ENCODE measurements at places on chromosomes 3 and 15. TPM values are rescaled to one million over a fixed set of nuclear protein-coding genes. Genes with fewer than 3 reads are reported as not detected.

DNA sequence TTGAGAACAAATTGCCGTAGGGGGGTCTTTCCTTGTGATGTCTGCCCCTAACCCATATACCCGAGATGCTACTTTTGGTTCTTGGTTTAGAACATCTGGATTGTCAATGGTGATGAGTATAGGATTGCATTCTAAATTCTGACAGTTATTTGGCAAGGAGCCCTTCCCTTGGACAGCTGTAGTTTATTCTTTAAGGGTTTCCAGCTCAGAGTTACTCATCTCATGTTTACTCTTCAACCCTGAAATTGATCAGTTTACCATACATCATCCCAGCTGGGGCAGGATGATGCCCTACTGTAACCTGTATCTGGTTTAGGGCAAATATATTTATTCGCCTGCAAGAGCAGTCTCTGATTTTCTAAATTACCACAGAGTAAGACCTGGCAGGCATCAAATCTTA is 85.7 kb upstream of the XCR1 start:
- DNase-seq, result no peak

DNA sequence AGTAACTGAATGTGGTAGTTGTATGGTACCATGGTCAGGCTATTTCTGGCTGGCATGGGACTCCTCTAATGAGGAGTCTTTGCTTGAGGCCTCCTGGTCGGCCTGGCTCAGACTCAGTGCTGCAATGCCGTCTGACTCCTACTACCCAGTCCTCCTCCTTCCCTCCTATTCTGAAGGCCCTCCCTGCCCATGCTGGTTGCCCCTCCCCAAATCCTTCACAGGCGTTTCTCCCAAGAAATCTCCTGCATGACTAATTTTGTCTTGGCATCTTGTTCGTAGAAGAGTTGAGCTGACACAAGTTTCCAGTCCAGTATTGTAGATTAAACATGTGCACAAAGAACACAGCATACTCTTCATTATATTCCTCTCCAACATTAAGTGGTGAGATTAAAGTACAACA is 115.5 kb downstream of the NFKBIZ start:
- DNase-seq, result no peak

DNA sequence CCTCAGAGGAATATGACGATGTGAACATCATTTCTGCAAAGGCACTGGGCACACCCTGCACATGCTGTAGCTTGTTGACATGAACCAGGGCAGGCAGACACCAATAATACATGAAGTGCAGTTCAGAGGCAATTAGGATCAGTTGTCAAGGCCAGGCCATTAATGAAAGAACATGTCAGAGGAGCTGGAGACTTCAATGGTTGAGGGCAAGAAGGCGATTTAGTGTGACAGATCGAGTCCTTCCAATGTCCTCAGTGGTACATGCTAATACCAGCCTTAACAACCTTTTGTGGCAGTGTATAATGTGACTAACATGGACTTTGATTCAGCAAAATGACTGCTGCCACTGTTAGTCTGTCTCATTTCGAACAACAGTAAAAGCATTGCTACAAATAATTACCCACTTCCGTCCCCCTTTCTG is 205.2 kb upstream of the NANOGP8 start:
- no peak for DNase-seq

- DNase-seq, result peak; percentile 87
Observed at GRCh38 chr15:88913017-88913849, at the start of gene MFGE8. TSS of gene MFGE8 (minus strand) at chr15:88913379. CDS start at chr15:88913319, 60 bp downstream.

DNA sequence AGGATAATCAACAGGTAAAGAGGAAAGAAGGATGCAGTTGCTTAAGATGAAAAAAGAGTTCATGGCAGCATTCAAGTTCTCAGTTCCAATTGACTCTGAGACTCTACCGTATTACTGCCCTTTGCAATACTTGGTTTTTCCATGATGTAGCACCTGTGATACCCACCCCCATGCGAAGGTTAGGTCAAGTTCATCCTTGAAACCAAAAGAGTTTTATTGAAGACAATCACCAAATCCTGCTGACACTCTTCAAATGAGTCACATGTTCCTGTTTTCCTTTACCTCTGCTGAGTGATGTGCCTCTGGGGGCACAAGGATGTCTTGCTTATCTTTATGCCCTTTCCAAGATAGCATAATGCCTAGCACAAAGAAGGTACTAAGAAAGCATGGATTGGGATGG is 111.3 kb upstream of the SLC7A14 start:
- DNase-seq, result no peak

DNA sequence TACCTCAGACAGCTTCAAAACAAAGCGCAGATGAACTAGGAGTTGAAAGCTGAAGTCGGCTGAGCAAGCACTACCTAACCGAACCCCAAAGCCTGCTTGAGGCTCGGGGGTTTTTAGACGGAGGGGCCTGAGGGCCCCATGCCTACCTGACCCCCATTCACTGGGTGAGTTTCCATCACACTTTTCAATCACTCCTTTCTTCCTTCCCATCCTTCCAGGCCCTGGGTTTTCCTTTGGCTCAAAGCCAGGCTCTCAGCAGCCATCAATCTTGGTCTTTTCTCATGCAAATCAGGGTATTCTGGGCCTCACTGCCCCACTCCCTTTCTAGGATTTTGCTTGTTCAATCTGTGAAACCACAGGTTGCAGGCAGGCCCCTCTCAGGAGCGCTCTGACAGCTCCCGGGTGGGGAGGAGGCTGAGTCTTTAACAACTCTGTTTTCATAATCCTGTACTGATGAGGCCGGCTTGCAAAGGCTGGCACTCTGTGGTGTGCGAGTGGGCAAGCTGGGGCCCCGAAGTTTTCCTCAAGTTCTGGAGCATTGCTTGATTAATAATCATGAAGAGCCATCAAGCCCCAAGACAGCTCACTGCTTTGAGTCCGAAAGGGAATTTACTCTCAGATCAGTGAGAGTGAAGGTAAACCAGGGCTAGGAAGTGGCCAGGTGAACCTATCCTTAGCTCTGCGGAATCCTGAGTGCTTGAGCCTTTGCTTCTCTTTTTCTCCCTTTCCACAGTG is 97.6 kb downstream of the FRMD4B start:
- DNase-seq, result no peak

DNA sequence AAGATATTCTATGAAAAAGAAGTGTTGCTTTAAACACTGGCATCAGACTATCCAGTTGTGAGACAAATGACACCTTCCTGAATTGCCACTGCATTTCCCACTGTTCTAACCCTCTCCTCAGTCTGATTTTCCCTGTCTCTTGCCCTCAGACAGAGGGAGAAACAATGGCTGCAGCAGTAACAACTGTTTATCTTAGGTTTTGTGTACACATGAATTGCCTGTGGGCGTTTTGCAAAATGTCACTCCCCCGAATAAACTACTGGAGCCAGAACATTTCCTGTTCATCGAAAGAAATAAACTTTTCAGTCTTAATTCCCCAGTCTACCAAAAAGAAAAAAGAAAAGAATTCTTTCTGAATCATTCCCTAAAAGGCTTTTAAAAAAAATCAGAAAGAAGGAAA is 155.1 kb downstream of the MAGI1 start:
- DNase-seq, result no peak

DNA sequence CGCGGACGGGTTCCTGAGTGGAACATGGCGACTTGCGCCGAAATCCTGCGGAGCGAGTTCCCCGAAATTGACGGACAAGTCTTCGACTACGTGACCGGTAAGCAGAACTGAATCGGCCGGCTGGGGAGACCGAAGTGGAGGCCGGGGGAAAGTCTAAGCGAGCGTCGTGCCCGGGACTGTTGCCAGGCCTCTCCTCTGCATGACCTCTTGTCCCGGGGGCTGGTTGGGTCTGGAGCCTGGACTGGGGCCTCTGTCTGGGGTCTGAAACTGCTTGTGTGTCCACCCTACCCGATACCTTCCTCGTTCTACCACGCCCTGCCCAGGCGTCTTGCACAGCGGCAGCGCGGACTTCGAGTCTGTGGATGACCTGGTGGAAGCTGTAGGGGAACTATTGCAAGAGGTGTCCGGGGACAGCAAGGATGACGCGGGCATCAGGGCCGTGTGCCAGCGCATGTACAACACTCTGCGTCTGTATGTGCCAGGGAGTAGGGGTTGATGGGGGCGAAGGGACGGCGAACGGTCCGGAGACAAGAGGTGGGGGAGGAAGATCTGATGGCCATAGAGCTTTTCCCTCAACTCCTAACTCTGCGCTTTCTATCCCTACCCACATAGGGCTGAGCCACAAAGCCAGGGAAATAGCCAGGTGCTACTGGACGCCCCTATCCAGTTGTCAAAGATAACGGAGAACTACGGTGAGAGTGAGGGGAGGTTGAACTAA is at the start of gene ABCF3:
Gene ABCF3, plus strand, starts transcription at position 16 of the 718 bp plus-strand sequence. Its CDS starts 9 bp downstream, at position 25.
- DNase-seq, result no peak

DNA sequence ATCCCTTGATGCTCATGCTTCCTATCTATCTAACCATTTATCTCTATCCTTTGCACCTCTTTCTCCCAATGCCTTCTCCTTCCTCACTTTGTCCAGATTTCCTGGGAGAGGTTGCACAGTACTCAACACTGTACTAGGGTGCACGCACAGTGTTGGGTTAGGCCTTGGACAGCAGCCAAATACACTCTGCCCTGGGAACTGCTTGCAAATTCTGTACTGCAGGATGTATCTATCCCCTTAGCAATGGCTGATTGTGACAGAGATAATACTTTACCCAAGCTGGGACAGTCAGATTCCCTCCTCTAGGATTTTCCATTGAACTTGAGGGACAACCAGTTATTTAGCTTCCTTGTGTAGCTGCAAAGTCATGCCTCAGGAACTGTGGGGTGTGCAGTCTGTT is 113.3 kb downstream of the IL20RB start:
- DNase-seq, result no peak

DNA sequence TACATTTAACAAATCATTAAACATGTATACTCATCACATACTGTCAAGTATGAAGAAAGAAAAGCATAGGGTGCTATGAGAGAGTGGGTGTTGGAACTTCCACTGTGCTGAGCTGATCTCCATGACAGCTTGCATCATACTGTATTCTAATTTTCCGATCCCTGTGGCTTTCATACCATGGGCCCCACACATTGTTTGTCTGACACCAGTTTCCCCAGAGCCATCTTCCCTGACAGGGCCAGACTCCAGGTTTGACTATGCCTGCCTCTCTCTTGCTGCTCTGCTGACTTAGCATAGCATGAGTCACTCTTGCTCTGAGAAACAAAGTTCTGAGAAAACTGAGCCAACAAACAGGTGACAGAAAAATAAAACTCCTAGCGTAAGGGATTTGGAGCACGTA is 37.0 kb upstream of the CASR start:
- DNase-seq, result no peak

DNA sequence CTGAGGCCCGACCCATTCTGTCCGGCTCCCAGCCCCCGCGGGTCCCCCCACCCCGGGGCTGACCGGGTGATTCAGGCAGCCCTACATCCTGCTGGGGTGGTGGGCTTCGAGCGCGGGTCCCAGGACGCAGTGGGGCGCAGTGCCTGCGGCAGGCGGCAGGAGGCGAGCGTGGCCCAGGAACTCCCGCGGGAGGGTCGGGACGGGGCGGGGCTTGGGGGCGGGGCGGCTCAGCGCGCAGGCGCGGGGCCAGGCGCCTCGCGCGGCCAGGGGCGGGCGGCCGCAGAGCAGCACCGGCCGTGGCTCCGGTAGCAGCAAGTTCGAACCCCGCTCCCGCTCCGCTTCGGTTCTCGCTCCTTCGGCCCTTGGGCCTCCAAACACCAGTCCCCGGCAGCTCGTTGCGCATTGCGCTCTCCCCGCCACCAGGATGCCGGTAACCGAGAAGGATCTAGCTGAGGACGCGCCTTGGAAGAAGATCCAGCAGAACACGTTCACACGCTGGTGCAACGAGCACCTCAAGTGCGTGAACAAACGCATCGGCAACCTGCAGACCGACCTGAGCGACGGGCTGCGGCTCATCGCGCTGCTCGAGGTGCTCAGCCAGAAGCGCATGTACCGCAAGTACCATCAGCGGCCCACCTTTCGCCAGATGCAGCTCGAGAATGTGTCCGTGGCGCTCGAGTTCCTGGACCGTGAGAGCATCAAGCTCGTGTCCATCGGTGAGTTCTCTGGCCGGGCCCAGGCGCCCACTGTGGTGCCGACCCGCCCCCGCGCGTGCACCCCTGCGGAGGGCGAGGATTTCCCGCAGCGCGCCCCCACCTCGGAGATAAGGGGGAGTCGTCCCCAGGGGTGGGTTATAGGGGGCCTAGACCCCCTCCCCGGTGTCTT is at the start of gene FLNB:
Gene FLNB, plus strand, starts transcription at position 282 of the 885 bp plus-strand sequence. Its CDS starts 143 bp downstream, at position 425.
- peak; percentile 69 for DNase-seq

- DNase-seq, result no peak
Observed at GRCh38 chr3:177948716-177949425, 587.4 kb upstream of the KCNMB2 start.

GRCh38 chr3:180378496-180378895 is 223.5 kb upstream of the TTC14 start:
- DNase-seq, result no peak

Gene STARD5
- polyA plus RNA-seq, result 4.9 TPM

Gene TIMP4
- 1.0 TPM for polyA plus RNA-seq

Gene DYNLT2B
- polyA plus RNA-seq, result 42.9 TPM

Gene APOD
- 13.3 TPM for polyA plus RNA-seq

Gene EIF3J
- 132 TPM for polyA plus RNA-seq

Gene MUC4
- polyA plus RNA-seq, result 1.2 TPM

Gene SAMD7
- polyA plus RNA-seq, result not detected

Gene RASL12
- 6.1 TPM for polyA plus RNA-seq

Gene TTC23
- polyA plus RNA-seq, result 35.3 TPM

Gene EAF1
- polyA plus RNA-seq, result 19.7 TPM

Gene SMAD6
- polyA plus RNA-seq, result 25.4 TPM

Gene THAP10
- 8.1 TPM for polyA plus RNA-seq

Measured in left kidney (tissue), 8 donors.